ENCODE measurements at places on chromosomes 4 and X.

DNA sequence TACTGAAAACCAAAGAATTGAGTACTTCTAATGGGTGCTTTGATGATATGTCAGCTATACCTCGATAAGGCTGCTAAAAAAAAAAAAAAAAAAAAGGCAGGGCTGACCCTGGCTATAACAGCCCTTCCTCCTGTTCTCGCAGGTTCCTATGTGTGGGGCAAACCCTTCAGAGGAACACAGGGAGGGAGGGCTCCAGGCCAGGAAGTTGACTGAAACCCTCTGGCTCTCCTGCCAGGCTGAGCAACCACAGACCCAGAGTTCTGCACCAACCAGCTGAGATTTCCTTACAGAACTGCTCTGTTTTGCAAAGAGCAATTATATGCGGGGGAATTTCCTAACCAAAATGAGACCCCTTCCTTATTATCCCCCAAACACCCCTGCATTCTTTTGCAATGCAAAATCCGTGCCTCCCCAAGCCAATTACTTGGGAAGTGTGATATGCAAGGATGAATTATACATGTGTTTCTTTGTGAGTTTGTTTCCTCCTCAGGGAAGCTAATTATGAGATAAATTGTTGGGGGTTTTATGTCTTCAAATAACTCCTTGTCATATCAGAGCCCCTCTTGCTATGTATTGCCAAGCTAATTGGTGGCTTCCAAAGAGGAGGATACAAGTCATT is 45.6 kb downstream of the PDHA1 start:
- no peak for DNase-seq

DNA sequence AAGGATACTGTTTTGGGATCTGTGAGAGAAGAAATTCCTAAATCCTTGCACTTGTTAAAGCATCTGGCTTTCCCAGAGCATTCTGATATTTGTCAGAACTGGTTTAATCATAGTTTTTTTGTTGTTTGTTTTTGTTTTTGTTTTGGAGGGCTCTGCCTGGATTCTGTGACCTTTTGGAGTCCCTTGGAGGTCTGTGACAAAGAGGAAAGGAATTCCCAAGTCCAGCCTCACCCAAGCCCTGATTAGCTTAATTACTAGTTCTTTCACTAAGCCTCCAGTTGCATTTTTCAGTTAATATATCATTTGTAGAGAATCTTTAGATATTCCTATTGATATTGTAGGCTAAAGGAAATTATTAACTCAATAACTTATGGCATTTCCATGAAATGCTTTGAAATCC is 711 bp downstream of the ACE2 start:
- DNase-seq = no peak

- DNase-seq = peak; percentile 29
Observed at GRCh38 chr4:244471-244870, 60.8 kb downstream of the ZNF732 start.

GRCh38 chrX:13009273-13009672 is 34.4 kb downstream of the TMSB4X start:
- no peak for DNase-seq

DNA sequence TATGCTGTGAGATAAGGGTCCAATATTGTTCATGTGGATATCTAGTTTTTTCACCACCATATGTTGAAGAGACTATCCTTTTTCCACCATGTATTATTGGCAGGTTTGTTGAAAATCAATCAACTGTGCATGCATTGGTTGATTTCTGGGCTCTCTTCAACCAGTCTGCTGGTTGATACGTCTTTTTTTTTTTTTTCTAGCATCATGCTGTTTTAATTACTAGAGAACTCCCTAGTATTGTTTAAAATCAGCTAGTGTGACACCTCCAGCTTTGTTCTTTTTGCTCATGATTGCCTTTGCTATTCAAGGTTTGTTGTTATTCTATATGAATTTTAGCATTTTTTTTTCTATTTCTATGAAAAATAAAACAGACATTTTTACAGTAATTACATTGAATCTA is 123.9 kb downstream of the SLC7A11 start:
- no peak for DNase-seq

DNA sequence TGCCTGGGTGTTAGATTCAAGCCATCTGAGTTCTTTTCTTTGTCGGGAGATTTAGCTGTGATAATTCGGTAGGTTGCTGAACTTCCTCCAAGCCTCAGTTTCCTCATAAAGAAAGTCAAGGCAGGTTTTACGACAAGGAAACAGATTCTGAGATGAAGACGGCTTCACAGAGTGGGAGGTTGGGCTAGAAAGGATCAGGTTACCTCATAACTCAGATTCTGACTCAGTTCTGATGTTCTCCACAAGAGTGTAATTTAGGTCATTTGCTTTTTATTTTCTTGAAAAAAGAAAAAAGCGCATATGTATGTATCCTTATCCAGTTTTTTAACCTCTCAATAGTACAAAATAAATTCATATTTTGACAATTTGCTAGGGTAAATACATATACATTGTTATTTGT is 47.2 kb upstream of the ELOVL6 start:
- no peak for DNase-seq

DNA sequence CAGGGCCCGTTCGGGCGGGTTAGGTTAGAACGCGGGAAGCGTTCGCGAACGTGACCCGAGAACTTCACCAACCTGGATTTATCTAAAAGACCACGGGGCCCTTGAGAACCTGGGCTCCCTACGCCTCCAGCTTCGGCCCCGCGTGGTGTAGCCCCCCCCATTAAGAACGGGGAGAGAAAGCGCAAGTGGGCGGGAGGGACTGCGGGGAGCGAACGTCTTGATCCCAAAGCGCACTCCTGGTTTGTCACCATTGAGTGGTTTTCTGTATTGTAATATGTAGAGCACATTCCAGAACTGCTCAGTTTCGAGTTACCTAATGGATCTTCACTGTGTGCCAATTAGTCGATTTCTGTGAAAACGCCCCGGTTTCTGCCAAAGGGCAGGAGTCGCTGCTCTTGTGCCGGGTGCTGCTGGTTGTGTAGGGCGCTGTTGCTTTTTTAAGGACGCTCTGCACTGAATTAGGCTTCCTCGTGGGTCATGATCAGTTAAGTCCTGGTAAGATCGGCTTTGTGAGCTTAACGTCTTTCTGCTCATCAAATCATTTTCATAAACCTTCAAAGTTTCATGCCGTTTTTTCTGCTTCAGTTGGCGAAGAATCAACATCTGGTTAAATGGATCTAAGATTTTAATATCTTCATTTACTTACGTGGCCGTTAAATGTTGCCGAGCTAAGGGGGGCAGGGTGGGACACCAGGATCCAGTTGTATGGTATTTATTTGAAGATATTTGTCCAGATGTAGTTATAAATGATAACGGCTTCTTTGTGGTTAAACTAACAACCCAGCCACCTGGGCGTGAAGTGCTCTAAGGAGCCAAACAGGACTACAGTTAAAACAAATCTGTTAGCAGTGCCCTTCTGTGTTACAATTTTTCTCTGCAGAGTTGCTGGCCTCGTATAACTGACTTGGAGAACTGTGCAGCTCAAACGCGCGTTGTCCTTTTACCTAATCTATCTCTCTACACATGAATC is 809 bp downstream of the MND1 start:
- peak; percentile 7 for DNase-seq

GRCh38 chr4:156190615-156191014 is 236.9 kb upstream of the CTSO start:
- no peak for DNase-seq

- DNase-seq = no peak
Observed at GRCh38 chr4:13922873-13923645, 295.5 kb upstream of the BOD1L1 start.

DNA sequence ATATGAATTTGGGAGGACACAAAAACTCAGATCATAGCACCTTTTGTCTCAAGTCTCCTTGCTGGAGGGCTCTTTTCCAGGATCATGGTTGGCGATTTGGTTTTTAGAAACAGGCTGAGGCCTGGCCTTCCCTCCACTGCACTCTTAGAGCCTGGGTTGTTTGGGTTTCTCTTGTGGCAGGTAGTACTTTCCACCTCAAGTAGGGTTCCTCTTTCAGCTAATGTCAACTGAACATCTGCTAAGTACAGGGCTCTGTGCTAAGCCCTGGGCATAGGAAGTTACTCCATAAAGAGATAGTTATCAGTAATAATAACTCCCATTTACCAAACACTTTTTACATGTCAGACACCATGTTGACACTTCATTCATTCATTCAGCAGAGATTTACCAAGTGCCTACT is 28.2 kb upstream of the APLN start:
- DNase-seq = no peak

DNA sequence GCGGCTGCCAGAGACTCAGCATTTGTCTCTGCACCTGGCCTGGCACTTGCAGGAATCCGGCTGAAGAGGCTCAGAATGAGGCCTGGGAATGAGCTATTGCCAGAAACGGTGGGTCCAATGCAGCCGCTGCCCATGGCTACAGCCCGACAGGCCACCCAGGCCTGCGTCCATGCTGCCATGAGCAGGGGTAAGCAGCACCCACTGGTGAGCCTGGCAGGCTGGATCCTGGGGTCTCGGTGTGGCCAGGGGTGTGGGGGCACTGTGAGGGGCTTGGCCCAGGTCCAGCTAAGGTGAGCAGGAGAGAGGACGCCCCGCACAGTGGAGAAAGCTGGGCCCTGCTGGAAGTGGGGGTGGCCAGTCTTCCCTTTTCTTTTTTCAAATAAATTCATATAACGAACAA is 60.3 kb upstream of the MXD4 start:
- DNase-seq = no peak

DNA sequence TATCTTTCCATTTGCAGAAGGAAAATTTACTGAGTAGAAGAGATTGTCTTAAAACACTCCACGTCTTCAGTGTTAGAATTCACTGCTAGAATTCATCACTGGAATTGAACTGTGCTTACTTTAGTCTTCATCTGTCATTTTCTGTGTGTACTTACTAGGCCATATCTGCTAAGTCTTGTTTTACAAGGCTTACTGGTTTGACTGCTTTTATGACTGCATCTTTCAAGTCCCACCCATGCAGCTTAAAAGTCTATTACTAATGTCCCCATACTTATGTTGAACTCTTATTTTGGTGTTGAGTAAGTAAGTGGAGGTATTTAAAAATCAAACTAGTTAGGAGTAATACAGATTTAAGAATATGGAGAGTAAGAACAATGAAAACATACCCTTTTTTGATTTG is 14.6 kb downstream of the CLCN3 start:
- DNase-seq = no peak

DNA sequence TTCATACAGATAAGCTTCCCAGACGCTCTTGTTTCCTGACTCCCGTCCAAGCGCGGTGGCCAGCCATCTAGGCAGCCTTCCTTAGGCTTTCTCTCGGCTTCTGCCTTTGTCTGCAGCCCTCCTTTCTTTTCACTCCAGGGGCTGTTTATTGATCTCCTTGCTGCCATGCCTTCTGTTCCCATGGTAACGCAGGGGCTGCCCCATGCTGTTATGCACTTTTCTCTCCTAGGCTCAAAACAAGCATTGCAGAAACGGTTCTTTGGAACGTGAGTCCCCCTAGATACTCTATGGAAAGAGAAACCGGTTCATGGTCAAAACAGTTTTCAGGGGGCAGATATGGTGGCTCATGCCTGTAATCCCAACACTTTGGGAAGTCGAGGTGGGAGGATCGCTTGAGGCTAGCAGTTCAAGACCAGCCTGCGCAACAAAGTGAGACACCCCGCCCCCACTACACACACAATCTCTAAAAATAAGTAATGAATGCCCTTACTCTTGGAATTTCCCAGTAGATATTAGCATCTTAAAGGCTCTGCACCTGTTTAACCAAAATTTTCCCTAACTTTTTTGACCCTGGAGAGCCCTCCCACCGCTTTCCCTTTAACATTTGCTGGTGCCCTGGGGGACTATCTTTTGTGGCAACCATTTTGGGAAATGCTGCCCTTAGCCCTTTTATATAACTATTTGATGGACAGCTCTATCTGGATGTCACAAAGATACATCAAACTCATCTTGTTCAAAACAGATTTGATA is 53.9 kb upstream of the ZNF157 start:
- no peak for DNase-seq

DNA sequence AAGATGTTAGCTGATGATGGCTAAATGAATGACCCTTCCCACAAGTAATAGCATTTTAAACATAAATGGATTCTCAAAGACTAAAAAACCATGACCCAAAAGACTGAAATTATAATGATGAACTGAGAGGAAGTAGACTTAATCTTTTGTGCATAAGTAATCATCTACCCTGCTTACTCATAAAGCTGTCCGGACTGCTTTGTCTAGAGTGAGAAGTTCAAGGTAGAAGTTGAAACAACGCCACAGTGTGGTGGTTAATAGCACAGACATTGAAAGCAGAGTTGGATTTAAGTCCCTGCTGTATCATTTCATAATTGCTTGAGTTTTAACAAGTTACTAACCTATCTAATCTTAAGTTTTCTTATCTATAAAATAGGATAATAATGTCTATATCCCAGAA is 346.6 kb downstream of the CENPC start:
- no peak for DNase-seq

- DNase-seq = no peak
Observed at GRCh38 chr4:155077452-155078229, 130.8 kb upstream of the NPY2R start.

DNA sequence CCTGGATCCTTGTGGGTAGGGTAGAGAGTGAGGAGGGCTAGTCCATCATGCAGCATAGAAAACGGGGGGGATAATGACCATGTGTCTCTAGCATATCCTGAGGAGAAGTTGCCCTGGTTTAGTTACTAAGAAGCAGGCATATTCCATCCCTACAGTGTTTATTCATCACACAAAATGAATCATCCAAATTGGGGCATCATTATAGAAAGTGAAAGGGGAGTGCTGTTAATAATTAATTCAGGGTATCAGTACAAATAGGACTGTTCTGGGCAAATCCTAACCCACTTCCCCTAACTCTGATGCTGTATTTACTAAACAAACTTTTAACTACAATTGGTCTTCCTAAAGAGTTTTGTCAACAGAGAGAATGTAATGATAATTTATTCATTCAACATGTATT is 281.1 kb upstream of the ARX start:
- DNase-seq = no peak

GRCh38 chr4:16168710-16169388 is 57.4 kb downstream of the TAPT1 start:
- DNase-seq = no peak

GRCh38 chrX:138127314-138127713 is 561.4 kb downstream of the ZIC3 start:
- no peak for DNase-seq

DNA sequence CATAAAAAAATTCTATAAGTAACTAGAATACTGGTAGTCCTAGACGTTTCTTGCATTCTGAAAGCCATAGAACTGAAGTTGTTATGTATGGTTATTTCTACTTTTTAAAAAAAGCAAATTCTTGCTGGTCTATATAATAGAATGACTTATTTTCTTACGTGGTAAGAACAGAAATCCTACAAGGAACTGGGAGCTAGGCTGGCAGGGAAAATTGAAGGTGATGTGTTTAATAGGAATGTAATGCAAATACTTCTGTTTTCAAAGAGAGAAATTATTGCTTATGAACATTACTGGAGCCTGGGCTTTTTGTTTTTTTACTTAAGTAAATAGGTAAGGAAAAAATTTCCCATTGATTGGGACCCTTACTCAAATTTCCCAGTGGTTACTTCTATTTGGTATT is 8.9 kb downstream of the CCNA2 start:
- no peak for DNase-seq

- no peak for DNase-seq
Observed at GRCh38 chrX:139112432-139112831, 400.9 kb upstream of the FGF13 start.

GRCh38 chr4:145102619-145103018 is 4.5 kb downstream of the ABCE1 start:
- no peak for DNase-seq

- DNase-seq = no peak
Observed at GRCh38 chrX:81957900-81958545, 756.1 kb downstream of the SH3BGRL start.

- no peak for DNase-seq
Observed at GRCh38 chr4:13601048-13601447, 26.5 kb downstream of the BOD1L1 start.

GRCh38 chr4:183571350-183571941 is 66.6 kb downstream of the ING2 start:
- DNase-seq = no peak

Data from stimulated activated CD4-positive, alpha-beta T cell treated with anti-CD3 and anti-CD28 coated beads, Interleukin-1b, Interleukin-23, amount 100 ng/mL, for 1 hour (primary cell).